ENCODE measurements at places on chromosomes 7 and 10.

- no peak for DNase-seq
These were observed 356.6 kb downstream of the SH2D4B start for GRCh38 chr10:80894311-80894791.

DNA sequence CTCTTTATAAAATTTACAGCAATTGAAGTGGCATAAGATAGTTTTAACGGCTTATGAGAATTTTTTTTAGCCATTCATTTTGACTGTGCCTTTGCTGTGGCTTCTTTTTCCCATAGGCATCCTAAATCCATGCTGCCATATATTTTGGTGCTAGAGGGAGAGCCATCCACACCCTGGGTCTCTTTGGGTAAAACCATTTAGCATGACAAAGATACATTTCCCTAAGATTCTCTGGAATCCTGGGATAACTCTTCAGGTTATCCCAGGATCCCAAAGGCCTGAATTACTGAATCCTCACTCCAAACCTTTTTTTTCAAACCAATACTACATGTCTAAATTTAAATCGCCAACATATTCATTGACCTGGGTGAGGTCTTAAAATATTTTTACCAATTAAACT is 28.9 kb downstream of the DNAJC12 start:
- DNase-seq, result no peak

DNA sequence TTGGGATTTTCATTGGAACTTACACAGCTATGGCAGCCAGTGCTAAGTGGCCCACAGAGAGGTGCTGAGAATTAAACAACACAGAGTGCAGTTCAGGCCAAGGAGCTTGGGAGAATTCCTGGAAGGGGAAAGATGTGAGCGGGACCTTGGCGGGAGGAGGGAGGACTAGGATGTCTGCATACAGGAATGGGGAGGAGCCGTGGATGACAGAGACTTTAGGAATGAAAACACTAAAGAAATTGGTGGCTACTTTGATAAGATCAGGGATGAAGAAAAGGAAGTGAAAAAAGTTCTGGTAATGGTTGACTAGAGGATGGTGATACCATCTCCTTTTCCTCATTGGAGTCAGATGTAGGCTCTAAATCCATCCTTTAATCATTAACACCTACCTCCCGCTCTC is 234.2 kb upstream of the FZD8 start:
- no peak for DNase-seq

DNA sequence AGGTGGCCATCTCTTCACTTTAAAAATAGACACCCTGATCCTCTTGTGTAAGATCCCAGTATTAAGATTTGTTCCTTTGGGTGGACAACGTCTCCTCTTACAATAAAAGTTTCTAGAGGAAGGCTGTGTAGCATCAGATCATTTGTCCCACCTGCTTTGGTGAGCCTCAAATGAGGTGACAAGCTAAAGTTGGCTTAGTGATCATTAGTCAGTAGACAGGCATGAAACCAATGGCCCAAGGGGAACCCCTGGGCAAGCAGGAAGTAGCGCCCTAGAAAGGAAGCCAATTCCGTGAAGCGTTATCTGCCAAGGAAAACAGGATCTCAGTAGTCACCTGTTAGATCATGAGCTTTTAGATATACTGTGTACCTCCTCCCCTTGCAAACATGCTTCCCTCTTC is 66.8 kb downstream of the PCGF5 start:
- no peak for DNase-seq

- no peak for DNase-seq
These were observed 35.1 kb downstream of the GUSB start for GRCh38 chr7:65946904-65947303.

DNA sequence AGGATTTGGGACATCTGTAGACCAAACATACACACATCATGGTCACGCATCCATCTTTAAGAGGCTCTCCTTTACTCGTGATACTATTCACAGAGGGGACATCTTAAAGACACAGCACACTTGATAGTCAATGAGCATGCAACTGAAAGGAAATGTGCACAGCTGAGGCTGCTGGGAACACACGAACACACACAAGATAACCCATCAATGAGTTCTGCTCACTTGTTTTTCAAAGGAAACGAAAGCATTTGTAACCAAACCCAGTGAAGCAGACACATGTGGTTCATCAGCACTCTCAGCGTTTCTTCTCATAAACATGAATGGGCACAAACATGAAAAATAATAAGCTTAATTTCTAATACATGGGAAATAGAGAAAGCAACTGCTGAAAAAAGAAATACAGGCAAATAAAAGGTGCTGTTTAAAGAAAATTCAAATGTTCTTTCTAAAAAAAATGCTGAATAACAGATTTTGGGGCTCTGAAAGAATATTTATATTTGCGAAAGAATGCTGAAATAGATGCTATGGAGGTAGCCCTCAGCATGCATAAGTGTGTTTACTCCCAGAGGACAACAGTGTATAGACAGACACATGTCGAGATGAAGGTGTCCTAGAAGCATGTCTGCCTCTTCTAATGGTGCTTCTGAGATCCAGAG is 59.7 kb upstream of the LAMB4 start:
- no peak for DNase-seq

DNA sequence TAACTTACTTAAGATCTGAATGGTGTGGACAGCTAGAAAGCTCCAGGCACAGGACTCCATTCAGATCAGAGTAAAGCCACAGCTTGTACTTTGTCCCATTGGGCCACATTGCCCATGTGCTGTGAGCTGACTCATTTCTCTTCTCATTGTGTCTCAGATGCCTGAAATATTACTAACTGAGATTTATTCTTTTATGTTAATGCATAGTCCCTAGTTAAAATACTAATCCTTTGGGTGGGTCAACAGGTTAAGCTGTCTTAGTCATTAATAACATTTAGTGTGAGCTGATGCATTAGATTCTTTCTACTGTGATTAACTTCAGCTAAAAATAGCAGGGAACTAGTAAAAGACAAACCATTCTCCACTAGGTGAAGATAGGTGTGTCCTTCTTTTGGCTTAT is 104.7 kb upstream of the ARMC3 start:
- no peak for DNase-seq

GRCh38 chr10:9449530-9449929 is 1395.0 kb downstream of the GATA3 start:
- no peak for DNase-seq

DNA sequence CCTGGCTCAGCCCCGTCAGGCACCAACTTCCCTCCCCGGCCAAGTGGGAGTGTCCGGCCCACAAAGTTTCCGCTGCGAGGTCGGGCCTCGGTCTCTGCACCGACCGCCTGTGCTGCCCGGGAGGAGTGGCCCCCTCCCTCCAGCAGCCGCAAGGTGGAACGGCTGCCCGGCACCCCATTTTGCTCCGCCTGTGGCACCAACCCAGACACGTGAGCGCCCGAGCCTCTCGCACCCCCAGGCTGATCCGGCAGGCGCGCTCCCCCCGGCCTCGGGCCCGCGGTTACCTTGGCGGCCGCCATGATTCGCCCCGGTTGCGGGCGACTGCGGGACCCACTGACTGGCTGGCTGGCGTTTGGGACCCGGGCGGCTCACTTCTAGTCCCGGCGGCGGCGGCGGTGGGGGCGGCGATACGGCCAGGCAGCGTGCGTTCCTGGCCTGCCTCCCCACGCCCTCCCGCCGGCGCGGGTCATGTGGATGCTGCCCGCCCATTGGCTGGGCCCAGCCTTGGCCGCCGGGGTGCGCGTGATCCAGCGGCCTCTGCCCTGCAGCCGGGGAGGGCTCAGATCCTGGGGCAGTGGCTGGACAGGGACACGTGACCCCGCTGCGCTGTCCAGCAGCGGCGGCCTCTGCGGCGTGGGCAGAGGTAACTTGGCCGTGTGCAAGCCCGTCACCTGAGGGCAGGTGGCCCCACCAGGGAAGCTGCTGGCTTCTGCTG is at the start of gene SLC25A13:
Gene SLC25A13 (minus strand): TSS at position 441 of the 715 bp plus-strand sequence. CDS start 142 bp downstream, at position 299.
- DNase-seq, result peak; percentile 95

DNA sequence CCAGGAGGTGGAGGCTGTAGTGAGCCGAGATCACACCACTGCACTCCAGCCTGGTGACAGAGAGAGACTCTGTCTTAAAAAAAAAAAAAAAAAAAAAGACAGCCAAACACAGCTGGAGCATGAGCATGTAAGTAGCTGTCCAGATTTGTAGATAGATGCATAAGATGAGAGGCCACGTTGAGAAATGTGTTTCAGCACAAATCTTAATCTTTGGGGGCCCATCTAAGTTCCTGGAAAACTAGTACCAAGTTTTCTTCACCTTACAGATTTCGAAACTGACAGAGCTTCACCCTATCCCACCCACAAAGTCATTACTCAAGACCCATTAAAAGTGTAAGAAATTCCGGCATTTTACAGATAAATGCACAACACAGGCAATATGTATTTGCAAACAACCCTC is 208.2 kb downstream of the PARD3 start:
- DNase-seq, result no peak

DNA sequence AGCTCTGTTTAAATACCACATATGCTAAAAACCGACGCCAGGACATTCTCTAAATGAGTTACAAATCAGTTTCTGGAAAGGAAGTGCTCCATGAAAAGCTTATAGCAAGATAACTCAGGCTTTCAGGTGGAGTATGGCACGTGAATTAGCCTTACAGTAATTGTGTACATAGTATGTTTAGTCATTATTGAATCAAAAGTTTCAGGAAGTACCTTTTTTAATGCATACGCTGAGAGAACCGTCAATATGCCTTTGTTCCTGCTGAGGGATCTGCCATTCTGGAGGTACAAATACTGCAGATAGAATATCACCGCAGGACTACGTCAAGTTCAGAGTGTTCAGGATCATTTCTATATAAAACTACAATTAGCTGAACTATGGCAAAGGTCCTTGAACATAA is 45.7 kb downstream of the ANKMY2 start:
- DNase-seq, result no peak

- no peak for DNase-seq
These were observed 32.6 kb downstream of the HHEX start for GRCh38 chr10:92722349-92722748.

GRCh38 chr7:24821045-24821753 is 63.9 kb upstream of the GSDME start:
- DNase-seq, result no peak

- no peak for DNase-seq
These were observed 205.4 kb upstream of the YAE1 start for GRCh38 chr7:39360766-39361165.

DNA sequence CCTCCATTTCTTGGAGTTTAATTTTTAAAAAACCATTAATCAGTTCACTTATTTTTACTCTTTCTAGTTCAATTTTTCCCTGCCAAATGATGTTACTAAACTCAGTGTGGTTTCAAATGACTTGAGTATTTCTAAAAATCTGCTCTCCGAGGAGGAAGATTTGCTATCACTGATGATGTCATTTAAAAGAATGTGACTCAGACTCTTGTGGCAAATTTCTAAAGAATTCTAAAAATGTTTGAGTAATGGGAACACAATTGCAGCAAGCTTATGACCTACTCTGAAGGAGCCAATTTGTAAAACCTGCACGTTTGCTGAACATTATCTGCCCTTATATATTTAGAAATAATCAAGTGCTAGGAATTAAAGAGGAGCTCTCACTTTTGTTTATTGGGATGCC is 88.6 kb downstream of the SPAG6 start:
- no peak for DNase-seq

- DNase-seq, result no peak
These were observed 149.3 kb upstream of the NRP1 start for GRCh38 chr10:33483816-33484190.

- no peak for DNase-seq
These were observed 10.4 kb downstream of the ELN start for GRCh38 chr7:74038194-74038961.

DNA sequence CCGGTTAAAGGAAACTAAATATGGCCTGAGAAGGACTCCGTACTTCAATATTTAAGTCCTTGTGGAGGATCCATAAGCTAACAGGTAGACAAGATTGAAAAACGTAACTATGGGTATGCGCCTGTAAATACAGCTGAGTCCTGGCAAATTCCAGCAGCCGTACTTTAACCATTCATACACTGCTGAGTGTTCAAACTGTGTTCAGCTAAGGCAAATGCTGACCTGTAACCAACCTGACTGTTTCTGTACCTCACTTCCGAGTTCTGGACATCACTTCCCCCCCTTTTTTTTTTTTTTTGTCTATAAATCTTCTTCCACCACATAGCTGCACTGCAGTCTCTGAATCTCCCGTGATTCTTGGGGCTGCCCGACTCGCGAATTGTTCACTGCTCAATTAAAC is 69.1 kb downstream of the SRPK2 start:
- no peak for DNase-seq

DNA sequence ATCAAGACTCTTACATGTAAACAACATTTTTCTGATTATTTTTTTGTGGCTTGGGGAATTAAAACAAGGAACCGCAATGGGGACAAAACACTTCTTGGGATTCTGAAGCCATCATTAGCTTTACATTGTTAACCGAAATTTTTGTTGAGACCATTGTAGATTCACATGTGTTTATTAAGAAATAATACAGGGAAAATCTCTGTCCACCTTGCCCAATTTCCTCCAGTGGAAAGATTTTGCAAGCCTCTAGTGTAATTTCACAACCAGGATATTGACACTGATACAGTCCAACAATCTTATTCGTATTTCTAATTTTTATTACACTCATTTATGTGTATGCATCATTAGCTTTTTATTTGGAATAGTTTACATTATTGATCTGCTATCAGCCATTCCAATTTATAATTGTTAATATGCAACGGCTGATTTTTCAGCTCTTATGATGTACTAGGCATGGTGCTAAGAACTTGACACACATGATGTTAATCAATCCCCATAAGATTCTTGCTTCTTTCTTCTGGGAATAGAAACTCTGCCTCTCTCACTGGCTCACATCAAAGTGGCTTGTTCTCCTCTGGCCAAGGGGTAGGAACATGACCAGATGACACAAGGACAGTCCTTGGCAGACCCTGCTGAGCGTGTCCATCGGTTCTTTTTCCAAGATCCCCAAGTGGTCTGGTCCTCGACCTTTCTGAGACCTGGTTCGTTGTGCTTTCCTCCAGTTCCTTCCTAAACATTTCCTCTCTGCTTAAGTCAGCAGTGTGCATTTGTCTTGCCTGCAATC is 137.6 kb downstream of the ADAM12 start:
- DNase-seq, result no peak

- no peak for DNase-seq
These were observed 36.0 kb upstream of the ARHGAP21 start for GRCh38 chr10:24759672-24760071.

GRCh38 chr10:114499630-114500190 is 95.4 kb upstream of the AFAP1L2 start:
- DNase-seq, result peak; percentile 77

- DNase-seq, result no peak
These were observed 14.2 kb downstream of the UCMA start for GRCh38 chr10:13219685-13220670.

DNA sequence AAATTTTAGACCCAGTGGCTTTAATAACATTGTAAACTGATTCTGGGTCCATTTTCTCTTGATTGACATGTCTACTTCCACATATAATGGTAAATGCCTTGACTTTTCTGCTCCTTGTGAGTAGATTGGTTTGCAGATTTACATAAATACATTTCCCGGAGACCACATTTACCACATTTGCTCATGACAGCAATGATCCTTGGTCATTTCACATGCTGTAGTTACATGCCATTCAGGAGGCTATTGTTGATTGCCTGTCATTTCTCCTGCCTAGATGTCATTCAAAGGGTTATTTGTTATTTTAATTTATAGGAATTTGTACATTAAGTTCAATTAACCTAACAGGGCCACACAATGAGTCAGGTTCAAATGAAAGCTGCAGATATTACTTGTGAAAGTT is 280.5 kb downstream of the CNTNAP2 start:
- no peak for DNase-seq

All from head of caudate nucleus (tissue), 42 donors.